Stimulated activated memory B cell treated with anti-CD40 and anti-IgM and Interleukin-4, amounts not matched to agents 10 μg/mL and 1 μg/mL and 100 μg/mL, for 72 hours (primary cell): ENCODE measurements at places on chromosomes 5 and 9.
A peak's percentile ranks its signal among the peaks of the same experiment; 100 is the strongest.

DNA sequence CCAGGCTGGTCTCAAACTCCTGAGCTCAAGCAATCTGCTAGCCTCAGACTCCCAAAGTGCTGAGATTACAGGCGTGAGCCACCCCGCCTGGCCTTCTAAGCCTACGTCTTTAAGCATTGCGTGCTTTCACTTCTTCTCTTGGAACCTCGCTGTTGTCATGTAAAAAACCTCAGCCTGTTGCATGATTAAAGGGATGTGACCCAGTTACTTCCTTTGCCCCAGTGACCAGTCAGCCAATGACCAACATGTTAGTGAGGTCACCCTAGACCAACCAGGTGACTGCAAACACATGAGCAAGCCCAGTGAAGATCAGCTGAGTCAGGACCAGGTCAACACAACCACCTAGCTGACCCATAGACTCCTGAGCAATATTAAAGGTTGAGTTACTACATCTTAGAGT lies 10.5 kb downstream of the KIF4B start:
- ATAC-seq, result no peak

DNA sequence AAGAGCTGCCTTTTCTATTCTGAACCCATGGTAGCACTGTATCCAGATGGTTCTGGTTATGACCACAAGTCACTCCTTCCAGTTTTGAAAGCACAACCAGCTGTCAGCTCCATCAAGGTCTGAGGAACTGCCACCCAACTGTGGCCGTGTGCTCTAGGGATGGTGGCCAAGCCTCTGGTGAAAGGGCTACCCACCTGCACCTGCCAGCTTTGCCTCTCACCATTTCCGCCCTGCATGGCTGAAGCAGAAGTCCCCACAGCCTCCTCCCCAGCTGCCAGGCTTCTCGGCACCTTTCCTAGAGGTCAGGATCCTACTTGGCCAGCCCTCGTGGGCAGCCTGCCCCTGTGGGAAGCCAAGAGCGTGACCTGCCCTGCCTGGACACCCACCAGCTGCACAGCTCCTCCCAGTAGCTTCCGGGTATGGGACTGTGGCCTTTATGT lies 16.8 kb downstream of the SEMA5A start:
- no peak for ATAC-seq

GRCh38 chr9:130368631-130369103 lies 76.1 kb upstream of the ASS1 start:
- ATAC-seq, result no peak

GRCh38 chr5:65769539-65769938 lies 47.5 kb downstream of the NLN start:
- ATAC-seq, result no peak

- no peak for ATAC-seq
These were observed 16.2 kb downstream of the TJP2 start for GRCh38 chr9:69190086-69190862.

DNA sequence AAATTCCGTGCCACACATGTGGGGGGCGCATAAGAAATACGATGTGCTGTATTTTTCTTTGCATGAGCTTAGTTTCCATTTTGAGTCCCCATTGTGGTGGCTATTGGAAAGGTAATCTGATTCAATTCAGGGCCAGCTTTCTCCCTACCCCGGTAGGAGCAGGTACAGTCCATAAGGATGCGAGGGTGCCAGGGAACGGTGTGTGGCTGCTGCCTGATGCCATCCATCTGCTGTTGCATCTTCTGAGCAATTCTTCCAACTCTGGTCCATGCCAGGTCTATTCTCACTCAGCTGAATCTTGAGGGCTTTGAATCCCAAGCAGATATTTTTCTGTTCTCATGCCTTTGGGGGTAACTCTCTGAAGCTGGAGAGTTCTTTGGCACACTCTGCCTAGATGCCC lies 392.7 kb downstream of the AGTPBP1 start:
- ATAC-seq, result no peak

DNA sequence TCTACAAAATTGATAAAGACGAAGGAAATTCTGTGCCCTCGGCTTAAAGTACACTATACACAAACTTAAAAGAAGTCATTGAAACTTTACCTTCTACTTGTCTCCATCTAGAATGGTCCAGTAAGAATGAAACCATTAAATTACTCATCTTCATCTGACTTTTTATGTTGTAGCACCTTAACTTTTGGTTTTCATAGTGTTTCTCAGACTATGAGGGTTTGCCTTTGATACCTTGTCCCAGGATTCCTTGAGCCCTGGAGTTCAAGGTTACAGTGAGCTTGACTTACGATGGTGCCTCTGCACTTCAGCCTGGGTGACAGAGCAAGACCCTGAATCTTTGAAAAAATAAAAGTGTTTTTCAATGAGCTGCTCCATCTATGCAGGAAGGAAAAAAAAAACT lies 132.2 kb downstream of the CDC42SE2 start:
- peak; percentile 69 for ATAC-seq

- no peak for ATAC-seq
These were observed 128.5 kb upstream of the CDH10 start for GRCh38 chr5:24773261-24773660.

GRCh38 chr9:116208417-116209232 lies 55.0 kb downstream of the PAPPA start:
- ATAC-seq, result no peak

DNA sequence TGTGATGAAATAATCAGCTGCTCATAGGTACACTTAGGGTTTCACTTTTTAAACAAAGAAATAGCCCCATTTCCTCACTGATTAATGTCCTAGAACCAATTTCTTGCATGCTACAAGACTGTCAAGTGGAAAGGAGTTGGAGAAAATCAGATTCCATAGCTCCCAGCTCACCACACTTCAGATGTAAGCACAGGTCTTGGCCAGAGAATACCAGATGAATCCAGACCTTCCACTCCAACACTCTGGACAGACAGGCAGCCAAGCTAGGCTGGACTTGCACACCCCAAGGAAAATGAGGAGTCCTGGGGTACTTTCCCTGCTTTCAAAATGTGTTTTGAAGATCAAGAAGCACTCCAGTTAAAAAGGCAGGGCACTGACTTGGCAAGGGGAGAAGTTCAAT lies 68.5 kb downstream of the KLHL3 start:
- ATAC-seq, result no peak

GRCh38 chr9:118609355-118610044 lies 759.7 kb downstream of the BRINP1 start:
- no peak for ATAC-seq

DNA sequence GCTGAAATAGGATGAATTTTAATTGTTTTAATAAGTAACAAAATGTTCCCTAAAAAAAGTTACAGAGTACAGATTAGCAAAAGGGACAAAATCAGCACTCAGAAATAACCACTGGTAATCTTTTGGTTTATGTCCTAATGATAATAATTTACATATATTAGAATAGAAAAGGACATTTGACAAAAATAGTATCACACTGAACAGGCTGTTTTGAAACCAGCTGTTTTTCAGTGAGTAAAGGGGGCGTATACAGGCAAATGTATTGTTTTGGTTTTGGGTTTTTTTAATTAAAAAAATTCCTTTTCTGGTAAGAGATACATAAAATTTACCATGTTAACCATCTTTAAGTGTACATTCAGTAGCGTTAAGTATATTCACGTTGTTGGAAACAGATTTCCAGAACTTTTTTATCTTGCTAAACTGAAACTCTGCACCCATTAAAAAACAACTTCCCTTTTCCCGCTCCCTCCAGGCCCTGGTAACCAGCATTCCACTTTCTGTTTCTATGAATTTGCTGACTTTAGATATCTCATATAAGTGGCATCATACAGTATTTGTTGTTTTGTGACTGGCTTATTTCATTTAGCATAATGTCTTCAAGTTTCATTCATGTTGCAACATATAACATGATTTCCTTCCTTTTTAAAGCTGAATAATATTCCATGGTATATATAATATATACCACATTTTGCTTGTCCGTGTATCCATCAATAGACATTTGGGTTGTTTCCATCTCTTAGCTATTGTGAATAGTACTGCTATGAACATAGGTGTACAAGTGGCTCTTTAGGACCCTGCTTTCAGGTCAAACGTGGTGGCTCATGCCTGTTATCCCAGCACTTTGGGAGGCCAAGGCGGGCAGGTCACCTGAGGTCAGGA lies 20.6 kb upstream of the LARP1 start:
- ATAC-seq, result no peak

GRCh38 chr9:130426883-130427282 lies 17.9 kb upstream of the ASS1 start:
- no peak for ATAC-seq

DNA sequence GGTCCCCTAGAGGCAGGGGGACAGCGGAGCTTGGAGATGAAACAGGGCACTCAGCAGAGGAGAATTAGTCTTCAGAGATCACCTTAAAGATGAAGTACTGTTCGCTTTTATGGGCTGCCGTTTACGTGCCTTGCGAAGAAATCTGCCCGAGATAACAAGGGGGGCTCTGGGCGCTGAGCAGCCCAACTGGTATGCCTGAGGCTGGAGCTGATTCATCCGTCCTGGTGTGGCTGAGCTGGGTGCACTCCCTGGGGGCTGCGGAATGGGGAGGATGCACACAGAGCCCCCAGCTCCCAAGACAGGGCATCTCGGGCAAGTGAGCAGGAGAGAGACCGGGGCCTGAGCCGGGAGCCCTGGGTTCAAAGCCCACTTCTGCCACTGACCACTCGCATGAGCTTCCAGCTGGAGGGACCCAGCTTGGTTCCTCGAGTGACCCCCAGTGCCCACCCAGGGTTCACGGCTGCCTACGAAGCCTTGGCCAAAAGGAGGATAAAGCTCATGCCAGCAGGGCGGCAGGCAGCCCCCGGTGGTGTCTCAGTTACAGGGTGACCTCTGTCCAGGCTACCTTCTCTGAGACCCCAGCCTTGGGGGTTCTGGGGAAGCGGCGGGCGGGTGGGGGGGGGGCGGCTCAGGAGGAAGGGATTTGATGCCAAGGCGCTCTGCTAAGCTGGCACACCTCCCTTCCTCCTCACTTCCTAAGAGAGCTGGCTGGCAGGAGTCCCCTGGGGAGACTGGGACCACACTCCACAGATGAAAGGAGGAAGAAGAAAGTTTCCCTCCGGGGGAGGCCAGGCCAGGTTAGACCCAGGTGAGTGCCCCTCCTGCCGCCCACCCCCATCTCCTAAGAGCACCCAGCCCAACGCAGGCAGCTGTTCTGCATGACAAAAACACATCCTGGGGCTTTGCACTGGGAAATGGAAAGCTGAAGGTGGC lies 5.7 kb downstream of the FIBCD1 start:
- no peak for ATAC-seq

- ATAC-seq, result peak; percentile 73
These were observed 35.8 kb upstream of the LCP2 start for GRCh38 chr5:170333161-170333910.

DNA sequence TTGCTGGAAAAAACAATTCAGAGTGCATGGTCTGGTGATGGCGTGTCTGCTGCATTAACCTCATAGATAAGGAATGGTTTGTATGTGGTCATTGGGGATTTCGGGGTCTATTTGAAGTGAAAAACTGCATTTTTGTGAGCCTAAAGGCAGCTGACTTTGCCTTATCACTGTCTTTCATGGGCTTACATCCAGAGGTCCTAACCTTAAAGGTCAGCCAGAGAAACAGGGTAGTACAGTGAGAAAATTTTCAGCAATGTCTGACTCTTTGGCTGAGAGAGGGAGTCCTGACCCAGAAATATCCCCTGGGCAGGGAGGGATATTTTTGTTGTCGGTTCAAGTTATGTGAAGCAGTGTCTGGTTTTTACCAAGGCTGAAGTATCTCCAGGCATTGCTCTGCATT lies 5.7 kb downstream of the PCSK5 start:
- no peak for ATAC-seq

GRCh38 chr9:83669067-83669466 lies 38.7 kb downstream of the UBQLN1 start:
- no peak for ATAC-seq

DNA sequence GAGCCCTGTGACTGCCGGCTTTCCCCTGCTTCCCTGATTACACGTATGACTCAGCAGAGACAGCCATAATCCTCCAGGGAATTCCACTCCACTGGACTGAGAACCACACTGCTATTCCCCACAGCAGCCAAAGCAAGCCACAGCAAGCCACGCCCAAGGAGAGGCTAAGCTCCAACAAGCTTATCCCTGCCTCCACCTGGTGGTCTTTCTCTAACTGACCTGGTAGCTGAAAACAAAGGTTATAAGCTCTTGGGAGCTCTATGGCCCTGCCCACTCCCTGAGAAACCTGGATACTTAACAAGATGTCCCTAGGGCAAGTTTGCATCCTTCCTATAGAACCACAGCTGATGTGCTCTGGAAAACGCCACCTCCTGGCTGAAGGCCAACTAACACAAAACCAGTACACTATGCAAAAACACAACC lies 613.7 kb upstream of the CDH18 start:
- peak; percentile 16 for ATAC-seq

DNA sequence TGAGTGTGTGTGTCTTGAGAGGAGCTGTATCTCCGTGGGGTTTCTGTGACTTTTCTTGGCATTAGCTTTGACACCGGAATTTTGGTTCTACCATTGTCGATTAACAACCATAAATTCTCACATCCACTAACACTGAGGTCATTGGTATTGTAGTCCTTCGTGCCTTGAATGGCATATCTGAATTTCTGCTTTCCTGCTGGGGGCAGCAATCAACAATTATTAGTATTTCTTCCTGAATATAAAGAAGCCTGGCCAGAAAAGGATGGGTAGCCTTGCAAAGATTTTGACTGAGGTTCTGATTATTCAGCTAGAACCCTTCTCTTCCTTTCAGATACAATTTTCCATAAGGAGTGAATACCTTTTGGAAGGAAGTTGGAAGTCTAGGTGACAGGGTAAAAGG lies 33.5 kb upstream of the SHOC1 start:
- ATAC-seq, result no peak

DNA sequence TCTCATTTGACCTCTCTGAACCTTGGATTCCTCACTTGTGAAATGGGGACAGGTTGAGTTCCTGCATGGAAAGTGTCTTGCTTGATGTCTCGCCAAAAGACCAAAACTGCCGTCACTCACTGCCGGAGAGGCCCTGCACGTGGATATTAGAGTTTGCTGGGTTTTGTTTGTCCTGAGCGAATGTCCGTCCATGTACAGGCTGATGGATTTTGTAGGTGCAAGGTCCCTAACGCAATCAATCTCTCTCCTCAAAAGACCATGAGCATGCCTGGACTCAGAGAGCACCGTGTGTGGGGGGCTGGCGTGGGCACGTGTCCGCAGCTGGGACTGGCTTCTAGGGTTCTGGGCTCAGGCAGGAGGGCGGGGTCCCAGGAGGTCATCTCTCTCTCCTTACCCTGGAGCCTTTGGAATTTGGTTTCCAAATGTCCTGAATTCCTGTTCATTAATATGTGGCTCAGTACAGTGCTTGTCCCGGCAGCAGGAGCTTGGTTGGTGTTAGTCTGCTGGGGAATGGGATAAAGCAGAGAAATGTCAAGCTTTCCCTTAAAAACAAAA lies 146.0 kb upstream of the IER5L start:
- no peak for ATAC-seq
